ENCODE measurements at places on chromosomes 2 and 18. TPM values are rescaled to one million over a fixed set of nuclear protein-coding genes. Genes with fewer than 3 reads are reported as not detected.

Gene LBX2
- total RNA-seq: 0.99 TPM

DNA sequence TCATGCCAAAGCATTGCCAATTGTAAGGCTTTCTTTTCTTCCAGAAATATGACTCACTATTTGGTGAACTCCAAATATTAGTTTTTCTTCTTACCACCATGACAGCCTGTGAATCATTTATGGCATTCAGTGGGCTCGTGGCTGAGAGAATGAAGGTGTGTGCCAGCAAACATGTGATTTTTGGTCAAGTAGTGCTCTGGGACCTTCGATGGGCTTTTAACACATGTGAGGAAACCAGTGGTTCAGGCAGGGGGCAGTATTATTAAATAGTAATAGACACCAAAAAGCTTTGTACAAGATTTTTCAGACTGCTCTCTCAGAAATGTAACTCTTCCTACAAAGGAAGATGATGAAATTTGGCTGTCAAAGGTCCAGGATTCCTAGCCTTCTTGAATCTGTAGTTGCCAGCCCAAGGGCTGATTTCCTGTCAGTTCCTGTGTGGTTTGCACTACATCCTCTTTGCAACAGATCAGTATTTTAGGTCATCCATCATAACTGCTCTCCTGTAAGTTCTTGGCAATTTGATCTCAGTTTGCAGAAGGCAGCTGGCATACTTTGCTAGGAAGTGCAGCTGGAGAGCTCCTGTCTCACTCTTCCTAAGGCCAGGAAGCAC lies 64.3 kb downstream of the BABAM2 start:
- peak; percentile 96 for DNase-seq

DNA sequence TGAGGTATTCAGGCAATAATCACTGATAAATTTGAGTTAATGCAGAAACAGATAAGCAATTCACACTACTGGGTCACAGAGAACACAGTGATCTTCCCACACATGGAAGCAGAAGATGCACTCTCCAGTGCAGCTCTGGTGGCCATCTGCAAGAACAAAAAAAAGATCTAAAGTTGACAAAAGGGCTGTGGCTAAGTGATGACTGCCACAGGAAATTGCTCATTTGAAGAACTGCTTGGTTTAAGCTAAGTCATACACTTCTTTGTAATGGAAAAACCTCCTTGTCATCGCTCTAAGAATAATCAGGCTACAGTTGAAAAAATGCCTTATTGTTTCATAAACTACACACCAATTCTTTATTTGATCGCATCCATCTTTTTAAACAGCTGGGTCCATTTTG lies 115.1 kb downstream of the DTNB start:
- peak; percentile 25 for DNase-seq

DNA sequence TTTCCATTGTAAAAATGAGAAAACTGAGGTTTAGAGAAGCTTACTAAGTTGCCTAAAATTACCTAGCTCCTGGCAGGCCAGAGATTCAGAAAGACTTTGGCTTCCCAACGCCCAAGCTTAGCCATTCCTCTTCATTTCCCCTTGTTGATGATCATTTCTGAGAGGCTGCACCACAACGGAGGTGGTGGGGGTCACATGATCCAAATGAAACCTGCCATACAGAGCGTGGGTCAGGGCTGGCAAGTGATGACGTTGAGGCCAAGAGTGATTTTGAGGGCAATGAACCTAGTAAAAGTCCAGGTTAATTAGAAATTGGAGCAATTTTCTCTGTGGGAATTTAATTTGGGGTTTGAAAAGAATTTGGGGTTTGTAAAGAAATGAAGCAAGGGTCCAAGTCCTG lies 109.9 kb downstream of the TMEM182 start:
- DNase-seq: no peak

DNA sequence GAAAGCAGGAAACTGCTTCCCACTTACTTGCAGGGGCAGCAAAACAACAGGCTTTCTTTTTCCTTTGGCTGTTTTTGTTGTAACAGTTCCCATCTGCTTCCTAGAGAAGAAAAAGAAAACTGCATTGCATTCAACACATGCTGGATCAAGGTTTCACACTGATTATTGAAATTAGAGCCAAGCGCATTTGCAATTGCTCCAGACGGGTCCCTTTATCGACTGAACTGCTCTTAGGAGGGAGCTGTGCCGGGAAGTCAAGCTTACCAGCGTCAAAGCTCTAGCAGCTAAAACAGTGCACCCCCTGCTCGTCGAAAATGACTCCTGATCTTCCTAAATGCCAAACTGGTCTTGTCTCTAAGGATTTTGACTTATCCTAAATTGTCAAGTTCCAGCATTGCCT lies 164.0 kb upstream of the SESTD1 start:
- DNase-seq: no peak

Gene SCN7A
- total RNA-seq: 1.8 TPM

GRCh38 chr18:50030146-50030545 lies 164.8 kb downstream of the MYO5B start:
- DNase-seq: no peak

Gene AP1S3
- 48.0 TPM for total RNA-seq

Gene ALPI
- total RNA-seq: not detected

Gene SLC19A3
- 4.0 TPM for total RNA-seq

DNA sequence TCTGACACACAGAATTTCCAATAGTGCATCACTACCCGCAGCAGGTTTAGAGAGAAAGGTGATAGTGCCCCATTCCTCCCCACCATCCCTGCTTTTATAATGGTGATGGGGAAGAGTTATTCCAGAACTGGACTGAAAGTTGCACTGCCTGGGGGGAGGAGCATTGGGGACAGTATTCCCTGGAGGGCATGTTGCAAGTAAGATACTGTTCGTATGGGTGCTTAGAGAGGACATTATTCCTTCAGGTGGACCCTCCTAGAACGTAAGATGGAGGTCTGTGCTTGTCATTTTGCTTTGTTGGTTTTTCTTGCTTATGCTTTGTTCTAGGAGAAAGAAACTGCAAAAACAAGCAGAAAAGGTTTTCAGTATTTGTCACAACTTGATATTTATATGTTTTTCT lies 23.7 kb downstream of the MRPS9 start:
- DNase-seq: no peak

- peak; percentile 2 for DNase-seq
Measured at GRCh38 chr2:40666398-40666797, 214.5 kb upstream of the SLC8A1 start.

DNA sequence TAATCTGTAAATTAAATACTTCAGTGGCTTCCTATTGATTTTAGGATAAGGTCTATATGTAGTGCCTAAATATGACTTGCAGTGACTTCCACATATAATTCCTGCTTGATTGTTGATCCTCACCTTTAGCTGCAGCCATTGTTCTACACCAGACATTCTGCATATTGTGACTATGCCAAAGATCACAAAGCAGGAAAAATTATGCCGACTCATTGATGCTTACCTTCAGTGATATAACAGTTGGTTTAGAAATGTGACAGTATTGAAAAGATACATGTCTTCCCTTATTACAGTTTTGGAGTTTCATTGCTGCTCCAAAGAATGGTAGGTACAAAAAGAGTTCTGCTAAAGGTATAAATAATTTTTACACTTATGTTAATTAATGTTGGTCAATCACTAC lies 12.3 kb upstream of the SPAG16 start:
- DNase-seq: no peak
